NCI-H2171 treated with DMSO at 0.1 percent for 48 hours (cell line): ENCODE measurements at places on chromosomes 5 and 9.

DNA sequence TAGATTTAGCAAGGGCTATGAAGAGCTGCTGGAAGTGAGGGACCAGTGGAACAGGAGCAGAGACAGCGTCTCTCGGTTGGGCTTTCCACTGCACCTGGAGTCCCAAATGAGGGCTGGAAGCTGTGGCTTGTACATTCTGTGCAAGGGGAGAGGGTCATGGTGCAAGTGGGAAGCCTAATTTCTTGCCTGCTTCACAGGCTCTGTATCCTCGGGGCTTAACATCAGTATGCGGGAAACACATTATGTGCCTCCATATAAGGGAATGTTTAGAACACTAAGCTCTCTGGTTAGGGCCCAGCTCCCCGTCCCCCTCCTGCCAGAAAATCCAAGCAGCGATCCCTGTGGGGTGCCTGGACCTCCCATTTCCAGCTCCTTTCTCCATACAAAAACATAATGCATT, 89.0 kb upstream of the NIPAL4 start:
- no peak for DNase-seq

GRCh38 chr5:161342886-161343285, 203.6 kb downstream of the GABRB2 start:
- DNase-seq, result no peak

GRCh38 chr5:89901983-89902382, 507.6 kb downstream of the CETN3 start:
- no peak for DNase-seq

DNA sequence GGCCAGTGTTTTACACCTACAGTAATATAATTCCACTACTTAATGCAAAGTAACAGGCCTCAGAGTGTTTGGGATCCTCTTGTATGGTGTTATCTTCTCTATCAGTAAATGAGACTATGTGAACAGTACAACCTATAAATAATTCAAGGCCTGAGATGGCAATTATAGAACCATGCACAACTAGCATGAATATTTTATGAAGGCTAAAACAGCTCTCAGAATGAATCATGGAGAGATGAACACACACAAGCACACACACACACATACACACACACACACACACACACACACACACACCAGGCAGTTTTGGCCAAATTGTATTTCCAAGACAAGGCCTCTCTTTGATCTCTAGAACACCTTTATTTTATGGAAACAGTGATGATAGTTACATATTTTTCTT, 224.9 kb downstream of the EBF1 start:
- DNase-seq, result no peak

GRCh38 chr9:122819791-122820489, 8.4 kb downstream of the PDCL start:
- DNase-seq, result no peak

- no peak for DNase-seq
Measured at GRCh38 chr5:139862803-139863202, 67.2 kb downstream of the PSD2 start.

- DNase-seq, result no peak
Measured at GRCh38 chr9:70924380-70924779, 197.0 kb downstream of the TRPM3 start.

GRCh38 chr9:129629251-129629820, 3.4 kb downstream of the NTMT1 start:
- no peak for DNase-seq

- DNase-seq, result no peak
Measured at GRCh38 chr9:134268747-134269146, 57.5 kb upstream of the RXRA start.

DNA sequence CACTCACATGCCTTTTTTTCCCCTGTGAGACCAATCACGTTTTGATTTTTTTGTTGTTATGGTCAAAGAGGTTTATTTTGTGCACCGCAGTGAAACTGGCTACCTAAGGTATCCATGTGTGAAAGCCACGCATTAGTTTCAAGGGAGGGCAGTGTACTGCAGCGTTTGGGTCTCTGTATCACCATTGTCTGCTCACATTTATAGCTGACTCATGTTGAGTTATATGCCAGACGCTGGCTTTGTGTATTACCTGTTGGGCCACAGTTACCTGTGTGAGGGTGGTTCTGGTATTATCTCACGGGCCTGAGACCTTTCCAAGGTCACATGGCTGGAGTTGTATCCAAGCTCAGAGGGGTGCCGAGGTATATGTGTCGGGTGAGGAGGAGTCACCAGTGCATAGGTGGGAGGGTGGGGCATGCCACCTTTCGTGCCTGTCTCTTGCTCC, 75.8 kb downstream of the ARHGAP26 start:
- DNase-seq, result no peak

DNA sequence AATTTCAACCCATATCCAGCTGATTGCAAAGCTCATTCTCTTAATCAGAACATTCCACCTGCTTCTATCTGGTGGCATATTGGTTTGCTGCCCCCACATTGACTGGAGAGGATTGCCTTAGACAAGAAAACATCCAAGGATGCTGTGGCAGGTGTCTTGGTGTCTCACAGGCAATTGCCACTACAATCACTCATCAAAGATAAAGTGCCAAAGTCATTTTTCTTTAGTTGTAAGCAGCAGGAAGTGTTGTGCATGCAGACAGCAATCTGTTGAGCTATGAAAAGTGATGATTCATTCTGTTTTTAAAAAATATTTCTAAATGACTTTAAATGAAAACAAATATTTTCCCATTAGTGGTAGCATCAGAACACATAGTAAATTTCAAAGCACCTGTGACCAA, 53.9 kb downstream of the CDH6 start:
- DNase-seq, result no peak

GRCh38 chr5:143606043-143606752, 202.7 kb upstream of the NR3C1 start:
- DNase-seq, result no peak

DNA sequence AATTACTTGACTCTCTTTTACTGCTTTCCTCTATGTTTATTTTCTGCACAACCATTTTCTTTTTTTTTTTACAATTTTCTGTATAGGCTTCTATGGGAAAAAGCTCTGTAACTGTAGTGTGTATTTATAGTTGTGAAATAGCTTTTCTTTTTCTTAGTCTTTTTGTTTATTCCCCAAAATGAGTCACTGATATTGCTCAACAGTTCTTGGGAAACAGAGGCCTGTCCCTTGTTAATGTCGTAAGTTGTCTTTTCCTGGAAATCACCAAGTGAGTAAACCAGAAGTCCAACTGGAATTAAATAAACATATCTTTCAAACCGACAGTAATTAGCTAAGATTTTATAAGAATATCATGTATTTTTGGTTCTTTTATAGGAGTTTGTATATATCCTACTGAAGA, 325.1 kb upstream of the PRR16 start:
- DNase-seq, result no peak

DNA sequence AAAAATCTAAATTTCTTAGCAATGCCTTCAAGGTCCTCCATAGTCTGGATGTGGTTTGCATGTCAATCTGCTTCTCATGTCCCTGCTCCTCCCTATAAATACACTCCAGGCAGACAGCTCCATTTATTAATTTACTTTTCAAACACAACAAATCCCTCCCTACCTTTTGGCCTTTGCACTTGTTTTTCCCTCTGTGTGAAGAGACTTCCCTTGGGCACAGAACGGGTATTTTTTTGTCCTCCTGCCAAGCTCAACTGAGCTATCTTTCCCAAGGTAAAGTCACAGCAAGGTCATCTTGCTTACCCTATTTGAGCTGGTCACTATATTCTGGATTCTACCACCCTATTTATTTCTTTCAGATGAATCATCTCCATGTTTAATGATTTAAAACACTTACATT, 159.6 kb upstream of the ANKH start:
- DNase-seq, result no peak

DNA sequence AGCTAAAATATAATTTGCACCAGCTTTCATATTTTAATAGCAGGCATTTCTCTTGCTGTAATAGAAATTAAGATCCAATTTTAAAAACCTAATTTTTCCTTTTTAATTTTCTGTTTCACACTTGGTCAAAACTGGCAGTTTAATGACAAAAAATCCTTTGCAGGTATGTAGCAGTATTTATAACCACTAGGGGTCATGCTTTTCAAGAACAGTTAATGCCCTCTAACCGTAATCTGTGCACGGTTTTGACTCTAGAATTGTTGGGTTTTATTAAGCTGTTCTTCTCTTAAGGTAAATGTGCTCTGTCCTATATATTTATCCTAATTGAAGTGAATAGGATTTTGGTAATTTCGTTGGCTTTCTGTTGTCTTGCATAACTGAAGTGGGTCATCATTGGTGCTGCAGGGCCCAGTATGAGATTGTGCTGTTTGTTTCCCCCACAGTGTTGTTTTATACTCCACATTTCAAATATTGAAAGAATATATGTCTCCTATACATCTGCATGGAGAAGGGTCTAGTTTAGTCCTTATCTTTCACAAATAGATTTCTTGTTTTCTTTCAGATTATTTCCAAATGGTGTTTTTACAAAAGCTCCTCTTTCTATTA, 107.4 kb downstream of the SCAMP1 start:
- peak; percentile 41 for DNase-seq

DNA sequence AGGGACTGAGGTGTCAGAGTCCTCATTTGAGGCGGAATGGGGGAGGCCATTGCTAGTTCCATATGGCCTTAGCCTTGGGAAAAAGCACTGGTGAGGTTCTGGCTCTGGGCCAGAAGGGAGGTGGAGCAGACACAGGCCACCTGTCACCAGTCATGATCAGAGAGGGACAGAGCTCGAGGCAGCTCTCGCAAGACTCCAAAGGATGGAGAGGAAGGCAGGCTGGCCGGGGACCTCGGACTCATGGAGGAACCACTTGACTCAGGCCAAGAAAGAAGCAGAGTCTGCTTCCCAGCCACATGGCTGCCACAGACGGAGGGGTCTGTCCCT, 29.2 kb upstream of the NSMF start:
- DNase-seq, result peak; percentile 98

DNA sequence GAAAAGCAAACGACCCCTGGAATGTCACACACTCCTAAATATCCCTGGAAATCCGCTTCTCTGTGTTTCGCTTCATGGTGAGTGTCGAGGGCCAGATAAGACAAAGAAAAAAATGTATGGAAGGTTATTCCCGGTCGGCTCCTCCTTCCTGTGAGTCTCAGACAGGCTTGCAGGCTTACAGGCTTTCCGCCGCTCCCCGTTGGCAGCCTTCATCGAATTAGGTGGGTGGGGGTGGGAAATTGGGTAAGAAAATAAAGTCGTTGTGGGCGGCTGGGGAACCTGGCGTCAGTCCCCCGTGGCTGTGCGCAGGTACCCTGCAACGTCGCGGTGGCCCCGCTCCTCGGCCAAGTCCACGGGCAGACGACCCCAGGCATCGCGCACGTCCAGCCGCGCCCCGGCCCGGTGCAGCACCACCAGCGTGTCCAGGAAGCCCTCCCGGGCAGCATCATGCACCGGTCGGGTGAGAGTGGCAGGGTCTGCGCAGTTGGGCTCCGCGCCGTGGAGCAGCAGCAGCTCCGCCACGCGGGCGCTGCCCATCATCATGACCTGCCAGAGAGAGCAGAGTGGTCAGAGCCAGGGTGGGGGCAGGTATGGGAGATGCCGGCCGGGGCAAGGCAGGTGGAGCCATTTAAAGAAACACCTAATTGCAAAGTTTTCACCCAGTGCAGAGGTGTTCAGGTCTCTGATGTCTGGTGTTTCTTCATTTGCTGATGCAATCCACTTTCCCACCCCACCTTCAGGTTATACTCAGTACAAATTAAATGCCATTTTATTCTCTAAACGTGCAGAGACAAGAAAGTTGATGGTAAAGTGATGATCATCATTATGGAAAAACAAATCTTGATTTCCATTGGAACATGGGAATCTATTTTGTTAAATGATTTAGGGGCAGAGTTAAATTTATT, 3.2 kb downstream of the CDKN2B start:
- DNase-seq, result no peak

GRCh38 chr5:161165998-161166660, 314.1 kb upstream of the ATP10B start:
- no peak for DNase-seq
